Stimulated activated CD4-positive, alpha-beta T cell treated with anti-CD3 and anti-CD28 coated beads, Interleukin-12 subunit alpha, Interleukin-12 subunit beta, amount 100 ng/mL, for 24 hours (primary cell): ENCODE measurements at places on chromosomes 4 and X.

DNA sequence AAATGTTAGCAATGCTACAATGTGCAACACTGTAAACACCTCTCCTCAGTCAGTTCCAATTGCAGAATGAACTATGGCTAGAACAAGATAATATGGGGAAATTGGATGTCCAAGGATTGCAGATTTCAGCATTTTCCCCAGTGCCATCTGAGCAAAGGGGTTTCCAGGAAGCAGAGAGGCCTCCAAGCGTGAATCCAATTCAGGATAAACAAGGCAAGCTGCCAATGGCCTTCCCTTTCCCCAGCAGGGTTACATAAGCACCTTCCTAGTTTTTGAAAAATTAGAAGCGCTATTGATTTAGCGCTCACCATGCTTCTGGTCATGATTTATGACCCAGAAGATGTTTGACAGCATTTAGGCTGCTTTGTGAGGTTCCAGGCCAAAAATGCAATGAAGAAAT lies 223.0 kb upstream of the GATB start:
- DNase-seq, result no peak

DNA sequence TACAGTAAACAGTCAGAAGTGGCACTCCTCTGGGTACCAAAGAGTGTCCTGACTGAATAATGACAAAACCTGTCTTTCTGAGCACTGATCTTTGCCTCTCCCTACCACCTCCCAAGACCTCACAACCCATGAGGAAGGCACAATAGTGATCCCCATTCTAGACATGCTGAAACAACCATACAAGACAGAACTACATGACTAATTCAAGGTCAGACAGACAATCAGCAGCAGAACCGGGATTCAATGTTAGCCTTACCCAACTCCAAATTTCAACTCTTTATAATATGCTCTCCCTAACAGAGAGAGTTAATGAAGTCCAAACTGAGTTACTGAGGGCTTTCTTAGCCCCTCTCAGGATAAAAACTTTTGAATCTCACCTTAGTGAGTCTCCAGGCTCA lies 71.0 kb downstream of the IRF2 start:
- no peak for DNase-seq

- DNase-seq, result no peak
Measured at GRCh38 chr4:162847945-162848549, 318.6 kb downstream of the NAF1 start.

- DNase-seq, result no peak
Measured at GRCh38 chr4:105967058-105967658, 71.9 kb downstream of the NPNT start.

DNA sequence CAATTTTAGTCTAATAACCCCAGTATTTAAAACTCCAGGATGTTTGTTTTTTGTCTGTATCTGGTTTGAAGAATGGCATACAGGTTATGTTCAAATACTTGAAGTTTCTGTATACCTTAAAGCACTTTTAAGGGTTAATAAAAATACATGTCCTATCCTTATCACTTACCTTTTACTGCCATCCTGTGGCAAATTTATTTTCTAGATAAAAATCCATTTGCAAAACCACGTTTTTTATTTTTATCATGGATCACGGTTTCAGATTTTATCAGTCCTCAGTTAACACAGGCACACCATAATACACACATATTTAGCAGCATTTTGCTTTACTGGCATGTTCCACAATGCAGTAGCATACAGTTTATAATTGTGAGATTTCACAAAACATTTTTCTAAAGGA lies 113.3 kb upstream of the H2AZ1 start:
- no peak for DNase-seq

DNA sequence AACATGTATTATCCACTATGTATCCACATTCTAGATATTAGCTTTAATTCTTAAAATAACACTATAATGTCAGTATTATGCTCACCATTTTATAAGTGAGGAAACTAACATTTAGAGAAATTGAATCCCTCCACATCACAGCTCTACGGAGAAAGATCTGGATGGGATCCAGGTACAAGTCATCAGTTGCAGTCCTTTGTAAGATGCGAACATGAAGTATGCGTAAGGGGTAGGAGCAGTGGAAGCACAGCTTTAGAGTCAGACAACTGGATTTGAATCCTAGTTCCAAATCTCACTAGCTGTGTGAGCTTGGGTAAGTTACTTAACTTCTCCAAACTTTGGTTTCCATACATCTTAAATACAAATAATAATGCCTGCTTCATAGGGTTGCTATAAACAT lies 162.5 kb downstream of the ATP10D start:
- DNase-seq, result no peak

- DNase-seq, result no peak
Measured at GRCh38 chr4:154916068-154916467, 135.0 kb downstream of the RBM46 start.

DNA sequence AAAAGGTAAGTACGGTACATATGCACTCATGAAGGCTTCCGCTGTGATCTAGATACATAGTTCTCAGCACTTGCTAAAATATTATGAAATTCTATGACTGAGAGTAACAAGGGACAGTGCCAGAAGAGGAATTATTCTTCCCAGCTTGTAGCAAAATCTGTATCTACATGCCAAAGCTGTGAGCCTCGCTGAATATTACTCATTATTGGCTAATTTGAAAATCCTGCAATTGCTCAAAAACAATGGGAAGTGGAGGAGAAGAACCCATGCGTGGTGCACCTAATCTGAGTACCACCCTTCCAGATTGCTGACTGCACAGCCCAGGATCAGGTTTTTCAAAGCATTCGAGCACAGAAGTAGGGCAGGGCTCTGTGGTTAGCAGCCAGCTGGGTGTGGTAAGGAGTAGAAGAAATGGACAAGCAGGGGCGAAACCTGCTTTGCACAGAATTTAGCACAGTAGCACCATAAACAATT lies 17.4 kb upstream of the PDCL2 start:
- DNase-seq, result no peak

GRCh38 chrX:22314211-22314610 lies 41.5 kb downstream of the CBLL2 start:
- DNase-seq, result no peak

GRCh38 chr4:181604546-181604945 lies 638.7 kb upstream of the TENM3 start:
- no peak for DNase-seq

DNA sequence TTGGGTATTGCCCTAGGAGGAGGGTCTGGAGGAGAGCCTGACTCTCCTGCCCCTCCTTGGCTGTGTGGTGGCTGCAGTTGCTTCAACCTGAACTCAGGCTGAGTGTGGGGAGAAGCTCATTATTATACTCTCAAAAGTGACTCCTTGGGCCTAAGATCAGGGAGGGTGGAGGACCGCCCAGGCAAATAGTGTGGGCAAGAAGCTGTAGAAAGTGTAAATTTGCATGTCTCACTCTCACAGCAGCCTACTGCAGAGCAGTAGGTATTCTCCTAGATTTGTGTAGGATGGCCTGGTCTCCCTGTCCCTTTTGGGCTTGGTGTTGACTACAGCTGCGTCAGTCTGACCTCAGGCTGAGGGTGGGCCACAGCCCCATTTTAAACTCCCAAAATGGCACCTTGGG lies 156.1 kb downstream of the ZNF330 start:
- DNase-seq, result no peak

GRCh38 chr4:68572653-68573170 lies 3.4 kb downstream of the UGT2B17 start:
- DNase-seq, result no peak

GRCh38 chr4:145660064-145660463 lies 19.9 kb upstream of the C4orf51 start:
- no peak for DNase-seq

DNA sequence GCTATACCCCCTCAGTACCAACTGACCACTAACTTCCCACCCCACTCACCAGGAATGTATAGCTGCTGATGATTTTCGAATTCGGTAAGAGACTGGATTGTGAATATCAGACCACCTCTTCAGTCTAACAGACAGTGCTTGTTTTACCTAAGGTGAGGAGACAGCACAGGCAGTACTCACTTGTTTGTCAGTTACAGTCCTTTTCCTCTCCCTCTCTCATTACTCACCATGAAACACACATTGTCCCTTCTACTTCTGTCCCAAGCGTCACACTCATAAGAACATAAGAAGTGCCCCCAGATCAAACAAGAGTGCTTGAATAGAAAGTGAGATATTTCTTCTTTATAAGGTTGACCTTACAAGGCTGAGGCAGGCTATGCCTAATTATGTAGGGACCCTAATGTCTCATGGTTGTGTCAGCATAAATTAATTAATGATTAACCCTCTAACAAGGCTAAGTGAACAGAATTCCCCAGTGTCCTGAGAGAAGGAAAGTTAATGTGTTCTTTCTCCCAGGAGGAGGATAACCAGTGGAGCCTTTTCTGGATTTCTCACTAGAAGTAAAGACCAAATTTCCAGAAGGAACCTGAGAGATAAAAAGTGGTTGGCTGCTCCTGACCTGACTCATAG lies 32.2 kb downstream of the ZCCHC12 start:
- no peak for DNase-seq

GRCh38 chr4:175671491-175671934 lies 140.6 kb downstream of the GPM6A start:
- DNase-seq, result no peak

DNA sequence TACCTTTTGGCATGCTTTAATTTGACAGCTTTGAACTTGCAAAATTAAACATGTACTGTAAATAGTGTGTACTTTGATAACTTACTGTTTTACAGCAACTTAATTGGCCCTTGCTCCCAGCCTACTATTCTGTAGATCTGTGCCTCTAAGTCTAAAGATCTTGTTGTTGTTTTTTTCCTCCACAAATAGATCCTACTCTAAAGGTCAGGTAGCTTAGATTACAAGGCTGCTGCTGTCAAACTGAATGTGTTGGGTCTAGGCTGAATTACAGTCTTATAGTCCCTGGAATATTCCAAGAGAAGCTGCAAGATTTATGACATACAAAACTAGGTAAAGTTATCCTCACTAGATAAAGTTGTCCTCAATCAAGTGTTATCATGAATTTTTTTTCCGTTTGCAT lies 18.7 kb downstream of the DIAPH2 start:
- DNase-seq, result no peak

GRCh38 chr4:189981970-189982369 lies 41.3 kb downstream of the FRG1 start:
- DNase-seq, result no peak

GRCh38 chrX:150759568-150760416 lies 66.6 kb downstream of the MTMR1 start:
- no peak for DNase-seq

- DNase-seq, result no peak
Measured at GRCh38 chrX:84153538-84153937, 34.5 kb downstream of the RPS6KA6 start.

DNA sequence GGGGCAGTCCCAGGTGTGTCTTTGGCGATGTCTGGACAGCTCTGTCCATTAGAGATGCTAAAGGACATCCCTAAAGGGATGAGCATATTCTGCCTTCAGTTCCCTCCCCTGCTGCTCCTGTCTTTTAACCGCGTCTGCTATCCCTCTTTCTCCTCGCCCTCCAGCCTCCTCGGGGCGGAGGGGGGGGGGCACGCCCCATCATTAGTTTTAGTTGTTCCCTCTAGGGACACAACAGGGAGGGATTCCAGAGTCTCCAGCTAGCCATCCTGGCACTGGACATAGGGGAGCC lies 1.1 kb downstream of the MSL3 start:
- no peak for DNase-seq

DNA sequence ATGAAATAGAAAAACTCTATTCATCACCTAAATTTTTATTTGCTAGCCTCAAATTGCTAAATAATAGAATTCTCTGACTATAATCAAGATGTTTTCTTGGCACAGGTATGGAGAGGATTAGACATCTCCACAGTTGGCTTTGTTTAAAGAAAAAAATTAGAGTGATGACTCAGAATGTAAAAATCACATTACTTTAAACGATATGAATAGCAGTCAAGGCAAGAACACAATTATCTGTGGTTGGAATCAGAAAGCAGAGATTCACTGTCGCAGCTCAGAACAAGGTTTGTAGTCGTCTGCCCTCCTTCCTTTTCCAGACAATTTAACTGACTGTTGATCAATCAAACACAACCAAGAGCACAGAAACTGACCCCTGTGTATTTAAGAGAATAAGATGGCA lies 32.2 kb upstream of the CCKAR start:
- no peak for DNase-seq

DNA sequence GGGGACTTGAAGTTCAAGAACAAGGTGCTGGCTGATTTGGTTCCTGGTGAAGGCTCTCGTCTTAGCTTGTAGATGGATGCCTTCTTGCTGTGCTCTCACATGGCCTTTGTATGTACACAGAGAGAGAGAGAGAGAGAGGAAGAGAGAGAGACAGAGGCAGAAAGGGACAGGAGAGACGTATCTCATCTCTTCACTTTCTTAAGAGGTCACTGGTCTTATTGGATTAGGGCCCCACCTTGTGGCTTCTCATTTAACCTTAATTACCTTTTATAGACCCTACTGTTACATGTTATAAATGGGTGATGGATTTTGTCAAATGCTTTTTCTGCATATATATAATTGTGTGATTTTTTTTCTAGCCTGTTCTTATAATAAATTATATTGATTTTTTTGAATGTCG lies 1444.2 kb downstream of the ADGRL3 start:
- no peak for DNase-seq

GRCh38 chr4:122772311-122772710 lies 39.8 kb downstream of the BBS12 start:
- DNase-seq, result no peak

GRCh38 chr4:6696611-6697010 lies 2.9 kb downstream of the S100P start:
- DNase-seq, result no peak

DNA sequence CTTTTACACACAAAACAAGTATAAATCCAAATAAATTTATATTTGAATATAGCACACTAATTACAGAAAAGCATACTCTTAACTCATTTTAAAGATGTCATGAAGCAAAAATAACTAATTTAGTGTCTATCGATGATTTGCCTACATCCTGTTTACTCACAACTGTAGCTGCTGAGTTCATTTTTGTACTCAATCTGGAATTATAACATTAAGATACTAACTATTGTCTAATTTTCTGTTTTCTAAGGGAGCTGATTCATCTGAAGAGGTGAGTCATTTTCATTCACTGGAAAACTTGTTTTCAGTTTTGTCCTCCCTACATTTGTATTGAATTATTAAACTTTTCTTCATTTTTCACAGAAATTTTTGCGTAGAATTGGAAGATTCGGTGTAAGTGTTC lies 3.7 kb downstream of the STATH start:
- DNase-seq, result no peak

DNA sequence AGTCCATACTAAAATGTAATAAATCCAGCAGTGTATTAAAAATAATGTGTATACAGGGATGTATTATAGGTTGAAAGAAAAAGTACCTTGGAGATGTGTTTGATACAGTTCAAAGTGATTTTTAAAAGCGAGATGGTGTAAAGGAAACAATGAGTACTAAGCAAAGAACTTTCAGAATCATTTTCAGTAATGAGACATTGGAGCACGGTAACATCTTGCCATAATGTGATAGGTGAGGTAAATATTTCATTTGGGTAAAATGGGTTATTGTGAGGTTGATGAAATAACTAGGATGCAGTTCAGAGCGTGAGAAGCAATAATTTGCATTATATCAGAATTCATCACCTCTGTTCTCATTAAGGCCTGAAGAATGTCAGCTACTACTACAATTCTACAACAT lies 25.9 kb downstream of the EIF2S3 start:
- DNase-seq, result no peak

GRCh38 chrX:14030174-14030530 lies 460 bp upstream of the GEMIN8 start:
- DNase-seq, result no peak
